ENCODE measurements at places on chromosomes 12 and 14.

- DNase-seq = no peak
These were observed 103.1 kb upstream of the PPM1H start for GRCh38 chr12:63037746-63038712.

DNA sequence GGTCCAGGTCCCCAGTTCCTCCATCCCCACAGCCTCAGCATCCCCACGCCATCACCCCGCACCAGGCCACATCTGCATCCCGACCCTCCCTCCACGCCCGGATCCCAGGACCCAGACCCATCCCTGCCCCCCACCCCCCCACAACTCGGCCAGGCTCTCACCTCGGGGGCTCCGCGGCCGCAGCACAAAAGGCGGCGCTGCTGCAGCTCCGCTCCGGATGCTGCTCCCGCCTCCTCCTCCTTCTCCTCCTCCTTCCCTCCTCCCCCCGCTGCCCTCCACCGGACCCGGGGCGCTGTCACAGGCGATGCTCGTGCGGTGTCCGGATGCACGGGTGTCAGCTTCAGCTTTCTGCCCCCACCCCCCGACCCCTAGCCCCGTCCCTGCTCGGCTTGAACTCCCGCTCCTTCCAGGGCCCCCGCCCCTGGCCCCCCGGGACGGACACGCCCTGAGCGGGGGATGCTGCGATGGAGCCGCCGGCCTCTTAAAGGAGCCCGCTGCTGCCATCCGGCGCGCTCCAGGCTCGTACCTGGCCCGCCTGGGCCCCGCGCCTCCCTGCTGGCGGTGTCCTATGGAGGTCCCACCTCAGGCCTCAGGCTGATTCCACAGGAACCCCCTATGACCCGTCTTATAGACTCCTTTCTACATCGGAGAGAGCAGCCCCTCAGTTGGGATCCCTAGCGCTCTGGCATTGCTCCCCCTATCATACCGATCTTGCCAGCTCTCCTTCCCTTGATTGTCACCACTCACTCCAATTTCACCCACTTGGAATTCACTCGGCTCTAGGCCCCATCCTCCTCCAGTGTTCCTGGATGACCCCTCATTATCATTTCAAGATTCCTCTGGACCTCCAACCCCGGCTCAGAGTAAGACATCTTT, at the start of gene MAP3K12:
Gene MAP3K12, minus strand, starts transcription at position 193 of the 876 bp plus-strand sequence. CDS start 12,067 bp downstream, outside the sequence.
- DNase-seq = peak; percentile 58

DNA sequence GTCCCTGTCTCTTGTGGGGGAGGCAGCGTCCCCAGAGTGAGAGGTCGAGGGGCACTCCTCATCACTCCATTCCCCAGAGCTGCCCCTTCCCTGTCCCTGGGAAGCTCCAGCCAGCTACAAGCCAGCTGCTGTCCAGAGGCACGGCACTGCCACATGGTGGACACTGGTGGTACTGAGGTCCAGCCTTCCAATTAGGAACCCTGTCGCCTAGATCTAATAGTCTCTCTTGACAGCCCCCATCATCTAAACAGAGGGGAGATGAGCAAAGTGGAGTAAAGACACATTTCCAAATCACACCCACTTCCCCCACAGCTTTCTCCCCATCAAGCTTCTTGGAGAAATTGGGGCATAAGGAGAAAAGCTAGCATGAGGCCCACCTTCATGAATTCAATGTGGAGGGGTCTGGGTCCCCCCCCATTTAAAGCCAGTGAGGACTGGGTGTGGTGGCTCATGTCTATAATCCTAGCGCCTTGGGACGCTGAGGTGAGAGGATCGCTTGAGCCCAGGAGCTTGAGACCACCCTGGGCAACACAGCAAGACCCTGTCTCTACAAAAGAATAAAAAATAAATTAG, 2.1 kb upstream of the INHBE start:
- peak; percentile 62 for DNase-seq

GRCh38 chr12:128288896-128289295, 21.9 kb downstream of the TMEM132C start:
- no peak for DNase-seq

- DNase-seq = no peak
These were observed 239.8 kb downstream of the RGS6 start for GRCh38 chr14:72172049-72172448.

GRCh38 chr12:124303579-124304313, 8.9 kb downstream of the RFLNA start:
- DNase-seq = no peak

GRCh38 chr12:113232840-113233585, 11.7 kb downstream of the TPCN1 start:
- DNase-seq = no peak

GRCh38 chr14:104595116-104595675, 9.4 kb downstream of the TMEM179 start:
- DNase-seq = no peak

GRCh38 chr14:30808576-30808975, 65.8 kb upstream of the COCH start:
- DNase-seq = no peak

GRCh38 chr12:124464062-124464461, 103.3 kb downstream of the NCOR2 start:
- DNase-seq = no peak

DNA sequence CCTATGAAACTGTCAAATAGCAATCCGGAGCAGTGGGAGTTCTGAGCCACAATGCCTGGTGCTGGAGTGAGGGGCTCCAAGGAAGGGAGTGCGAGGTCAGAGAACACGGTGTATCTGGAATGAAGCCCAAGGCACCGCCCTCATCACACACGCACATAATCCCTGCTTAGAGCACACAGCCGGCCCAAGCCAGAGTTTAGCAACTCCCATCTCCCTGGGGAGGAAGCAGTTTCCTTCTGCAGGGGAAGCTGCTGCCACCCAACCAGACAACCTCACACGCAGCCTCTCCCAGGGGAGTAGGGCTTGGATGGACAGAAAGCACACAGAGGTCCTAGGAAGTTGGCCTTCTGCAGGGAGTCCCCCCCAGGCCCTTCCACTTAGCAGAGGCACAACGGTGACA, 31.3 kb downstream of the ACTN1 start:
- DNase-seq = peak; percentile 50

DNA sequence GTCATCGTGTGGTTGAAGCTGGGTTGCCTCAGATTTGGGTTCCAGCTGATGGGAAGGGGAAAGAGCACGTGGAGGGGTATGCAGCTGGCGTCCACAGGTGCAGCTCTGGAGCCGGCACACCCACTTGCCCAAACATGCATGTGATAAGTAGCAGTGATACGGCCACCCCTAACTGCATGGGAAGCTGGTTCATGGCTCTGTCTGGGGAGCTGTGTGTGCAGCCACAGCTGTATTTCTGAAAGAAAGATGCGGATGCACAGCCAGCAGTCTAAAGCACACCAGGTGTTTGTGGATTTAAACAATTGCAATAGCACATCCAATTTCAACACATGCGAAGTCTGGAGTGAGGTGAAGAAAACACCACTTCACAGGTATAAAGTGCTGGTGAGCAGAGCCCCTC, 181.4 kb downstream of the EFCAB11 start:
- no peak for DNase-seq

- DNase-seq = no peak
These were observed 368.6 kb downstream of the BCL11B start for GRCh38 chr14:98903371-98903770.

DNA sequence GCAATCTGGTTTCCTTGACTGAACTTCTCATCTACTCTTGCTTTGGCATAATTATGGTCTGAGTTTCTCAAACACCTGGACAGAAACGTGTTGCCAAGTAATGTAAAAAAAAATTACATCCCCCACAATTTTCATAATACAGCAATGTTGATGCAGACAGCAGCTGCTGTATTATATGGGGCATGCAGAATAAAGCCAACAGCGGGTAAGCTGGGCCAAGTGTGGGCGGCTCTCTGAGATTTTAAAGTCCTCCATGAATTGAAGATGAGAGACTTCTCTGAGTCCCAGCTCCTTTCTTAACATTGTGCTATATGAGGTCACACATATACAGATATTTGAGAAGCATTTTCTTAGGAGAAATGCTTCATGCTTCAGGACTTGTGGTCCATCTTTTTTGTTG, 881.2 kb downstream of the GALC start:
- no peak for DNase-seq

DNA sequence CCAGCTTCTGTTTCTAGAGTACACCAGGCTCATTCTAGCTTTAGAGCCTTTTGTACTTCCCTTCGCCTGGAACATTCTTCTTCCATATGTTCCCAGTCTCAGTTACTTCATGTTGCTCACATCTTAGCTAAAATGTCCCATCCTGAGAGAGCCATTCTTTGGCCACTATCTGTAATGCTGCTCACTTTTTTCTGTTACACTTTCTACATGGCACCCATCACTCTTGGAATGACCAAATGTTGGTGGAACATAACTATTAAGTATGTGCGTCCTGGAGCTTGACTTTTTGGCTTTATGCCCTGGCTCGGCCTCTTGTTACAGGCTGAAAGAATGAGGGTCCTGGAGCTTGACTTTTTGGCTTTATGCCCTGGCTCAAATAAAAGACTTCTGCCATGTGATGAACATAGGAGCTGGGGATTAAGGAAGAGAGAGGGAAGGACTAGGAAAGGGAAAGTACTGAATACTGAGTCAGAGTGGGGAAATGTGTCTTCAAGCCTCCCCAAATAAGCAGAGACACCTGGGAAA, 442.9 kb upstream of the ATP2B1 start:
- DNase-seq = no peak

GRCh38 chr14:71063351-71063750, 156.1 kb downstream of the PCNX1 start:
- no peak for DNase-seq

DNA sequence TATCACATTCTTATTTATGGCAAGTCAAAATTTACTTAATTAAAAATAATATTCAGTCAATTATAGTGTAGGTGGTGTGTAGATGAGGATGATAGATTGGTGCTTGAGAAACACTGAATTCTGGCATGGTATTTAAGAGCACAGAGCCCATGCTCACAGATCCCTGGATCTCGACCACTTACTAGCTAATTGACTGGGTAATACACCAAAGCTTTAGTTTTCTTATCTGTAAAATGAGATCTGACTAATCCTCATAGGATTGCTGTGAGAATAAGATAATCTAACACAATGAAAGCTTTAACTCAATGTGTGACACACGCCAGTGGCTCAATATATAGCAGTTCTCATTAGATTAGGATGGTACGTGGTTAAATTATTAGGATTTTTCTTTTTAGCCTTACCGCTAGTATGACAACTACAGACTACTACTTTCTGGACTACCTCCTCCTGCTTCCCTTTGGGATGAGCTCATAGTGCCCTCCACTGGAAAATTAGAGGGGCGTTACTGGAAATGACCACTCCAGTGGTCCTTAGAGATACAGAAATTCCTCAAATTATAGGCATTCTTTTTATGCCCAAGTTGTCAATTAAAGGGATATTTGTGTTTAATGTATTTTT, 482.8 kb upstream of the TBX3 start:
- no peak for DNase-seq

DNA sequence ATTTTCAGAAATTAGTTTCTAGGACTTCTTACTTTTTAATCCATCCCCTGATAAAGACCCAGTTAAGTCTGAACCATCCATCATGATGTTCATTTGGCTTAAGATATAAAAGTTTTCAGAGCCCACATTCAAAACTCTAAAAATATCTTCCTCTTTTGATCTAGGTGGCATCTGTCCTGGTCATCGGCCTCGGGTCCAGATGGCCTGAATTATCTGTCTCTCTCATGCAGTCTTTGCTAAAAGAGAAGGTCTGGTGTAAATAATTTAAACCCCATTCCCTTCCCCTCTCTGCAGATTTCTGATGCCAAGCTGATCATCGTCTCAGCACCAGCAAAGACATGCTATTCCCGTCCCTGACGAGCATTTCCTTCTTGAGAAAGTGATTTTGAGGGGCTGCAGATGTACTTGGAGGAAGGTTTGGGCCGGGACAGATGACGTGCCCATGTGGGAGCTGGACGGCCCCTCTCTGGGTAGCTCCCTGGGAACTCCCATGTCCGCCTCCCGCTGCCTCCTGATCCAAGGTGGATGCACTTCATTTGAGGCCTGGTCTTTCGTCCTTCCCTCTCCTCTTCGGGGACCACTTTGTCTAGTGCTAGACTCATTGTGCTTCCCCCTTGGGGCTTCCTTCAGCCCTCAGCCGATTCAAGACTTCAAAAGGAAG, 173.0 kb upstream of the PRMT8 start:
- no peak for DNase-seq

GRCh38 chr12:131084341-131085011, 130.8 kb downstream of the ADGRD1 start:
- no peak for DNase-seq

- DNase-seq = no peak
These were observed 44.6 kb downstream of the C14orf132 start for GRCh38 chr14:96083667-96084320.

Data from HuH-7 (cell line).